ENCODE measurements at places on chromosomes 7 and 10. TPM values are rescaled to one million over a fixed set of nuclear protein-coding genes. Genes with fewer than 3 reads are reported as not detected.

DNA sequence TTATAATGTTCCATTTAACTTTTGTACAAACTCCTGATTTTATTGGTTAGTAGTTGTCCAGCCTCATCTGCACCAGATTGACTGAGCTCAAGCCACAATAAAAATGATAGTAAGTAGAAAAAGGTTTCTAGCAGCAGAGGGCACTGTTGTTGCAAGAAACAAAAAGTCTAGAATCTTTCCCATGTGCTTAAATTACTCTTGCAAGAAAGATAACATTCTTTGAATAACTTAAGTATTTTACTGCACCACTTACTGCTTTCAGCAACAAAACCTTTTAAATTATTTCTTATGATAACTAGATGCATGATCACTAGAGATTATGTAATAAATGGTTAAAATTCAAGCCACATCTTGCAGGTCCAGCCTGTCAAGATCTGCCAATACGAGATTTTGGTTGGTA lies 27.0 kb downstream of the LMOD2 start:
- DNase-seq, result peak; percentile 31

DNA sequence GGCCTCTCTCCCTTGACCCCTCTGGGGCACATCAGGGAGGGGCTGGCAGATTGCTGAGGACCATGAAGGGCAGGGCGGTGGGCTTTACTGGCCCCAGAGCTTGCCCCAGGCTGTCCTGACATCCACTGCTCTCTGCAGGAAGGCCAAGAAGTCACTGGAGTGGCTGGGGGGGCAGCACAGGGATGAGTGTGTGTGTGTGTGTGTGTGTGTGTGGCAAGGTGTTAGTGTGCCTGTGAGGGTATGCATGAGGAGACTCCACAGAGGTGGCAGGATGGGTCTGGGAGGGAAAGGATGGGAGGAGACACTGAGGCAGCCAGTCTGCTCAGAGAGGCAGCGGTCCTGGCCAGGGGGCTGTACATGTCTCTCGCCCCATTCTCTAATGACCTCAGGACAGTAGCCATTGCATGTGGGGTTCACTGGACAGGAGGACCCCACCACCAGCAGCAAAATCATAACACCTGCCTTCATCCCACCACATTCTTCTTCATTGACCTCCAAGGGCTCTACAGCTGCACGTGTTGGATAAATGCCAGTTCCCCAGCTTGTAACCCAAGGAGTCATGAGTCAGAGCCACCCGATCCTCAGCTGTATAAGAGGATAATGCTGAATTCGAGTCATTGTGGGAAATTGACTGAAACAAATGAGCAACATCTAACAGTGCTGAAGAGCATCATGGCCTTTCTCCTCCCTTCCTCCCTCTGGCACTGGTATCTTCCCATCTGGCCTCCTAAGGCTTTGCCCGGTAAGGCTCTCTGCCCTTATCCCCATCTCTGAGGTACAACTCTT lies 720.5 kb downstream of the GRID1 start:
- no peak for DNase-seq

DNA sequence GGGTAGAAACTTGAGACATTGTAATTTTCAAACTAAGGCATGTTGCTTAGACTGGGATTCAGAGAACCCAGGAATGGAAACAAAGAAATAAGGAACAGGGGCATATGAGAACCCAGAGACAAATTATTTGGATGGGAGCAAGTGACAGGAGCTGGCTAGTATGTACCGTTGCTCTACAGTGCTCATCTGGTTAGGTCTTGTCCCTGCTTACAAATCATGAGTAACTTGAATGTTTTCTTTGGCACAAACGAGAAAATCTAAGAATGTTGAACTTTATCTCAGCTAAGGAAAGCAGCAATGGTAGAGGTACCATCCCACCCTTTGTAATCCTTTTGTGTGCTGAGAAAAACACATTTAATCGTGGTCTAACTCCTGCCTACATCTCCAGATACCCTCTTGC lies 116.0 kb upstream of the IMMP2L start:
- DNase-seq, result no peak

GRCh38 chr10:91592266-91592975 lies 40.5 kb downstream of the PPP1R3C start:
- DNase-seq, result no peak

- DNase-seq, result no peak
Measured at GRCh38 chr10:71683301-71683700, 36.3 kb downstream of the C10orf105 start.

GRCh38 chr10:110792476-110793125 lies 79.1 kb upstream of the PDCD4 start:
- no peak for DNase-seq

DNA sequence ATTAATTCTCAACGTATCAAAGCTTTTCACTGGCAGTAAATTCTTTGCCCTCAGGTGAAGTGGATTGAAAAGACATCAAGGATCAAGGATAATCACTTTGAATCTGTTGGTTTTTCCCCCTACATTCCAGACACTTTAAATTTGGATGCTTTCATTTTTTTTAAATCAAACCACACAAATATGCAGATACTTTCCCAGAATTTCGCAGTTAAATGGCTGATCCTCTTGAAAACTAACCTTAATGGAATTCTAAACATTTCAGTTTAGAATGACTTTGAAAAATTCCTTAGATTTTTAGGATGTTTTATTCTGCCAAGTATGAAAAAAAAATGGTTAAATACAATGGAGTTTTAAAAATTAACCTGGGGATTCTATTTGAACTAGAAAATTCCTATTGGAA lies 325.9 kb downstream of the GFRA1 start:
- DNase-seq, result no peak

Gene SLC26A3
- total RNA-seq, result 0.09 TPM

Data from thymus (tissue), 14 donors.